Melanocyte of skin (primary cell): ENCODE measurements at places on chromosomes 13 and 19. TPM values are rescaled to one million over a fixed set of nuclear protein-coding genes. Genes with fewer than 3 reads are reported as not detected.

DACT3 gene
- total RNA-seq, result 0.15 and 0.33 TPM in 2 replicates

COL5A3 gene
- total RNA-seq, result 47.3 and 83.0 TPM in 2 replicates

TGDS gene
- 25.5 and 32.7 TPM in 2 replicates for total RNA-seq

CNFN gene
- 0.67 TPM in 1 of 2 replicates, not detected in the other for total RNA-seq

ZNF491 gene
- total RNA-seq, result 6.5 and 7.6 TPM in 2 replicates

ZNF546 gene
- total RNA-seq, result 5.7 and 6.8 TPM in 2 replicates

DIAPH3 gene
- 10.0 and 10.2 TPM in 2 replicates for total RNA-seq

CEACAM3 gene
- total RNA-seq, result not detected in 2 replicates

S1PR2 gene
- total RNA-seq, result 11.1 and 15.3 TPM in 2 replicates

KLK7 gene
- not detected in 2 replicates for total RNA-seq

POU4F1 gene
- not detected in 2 replicates for total RNA-seq

PTGER1 gene
- 0.31 and 0.33 TPM in 2 replicates for total RNA-seq
